ENCODE measurements at places on chromosomes 3 and 15. TPM values are rescaled to one million over a fixed set of nuclear protein-coding genes. Genes with fewer than 3 reads are reported as not detected.
A peak's percentile ranks its signal among the peaks of the same experiment; 100 is the strongest.

GRCh38 chr3:161388855-161389254 lies 17.5 kb upstream of the SPTSSB start:
- no peak for DNase-seq

The GRK7 gene
- total RNA-seq: not detected

The KCNAB1 gene
- not detected for total RNA-seq

DNA sequence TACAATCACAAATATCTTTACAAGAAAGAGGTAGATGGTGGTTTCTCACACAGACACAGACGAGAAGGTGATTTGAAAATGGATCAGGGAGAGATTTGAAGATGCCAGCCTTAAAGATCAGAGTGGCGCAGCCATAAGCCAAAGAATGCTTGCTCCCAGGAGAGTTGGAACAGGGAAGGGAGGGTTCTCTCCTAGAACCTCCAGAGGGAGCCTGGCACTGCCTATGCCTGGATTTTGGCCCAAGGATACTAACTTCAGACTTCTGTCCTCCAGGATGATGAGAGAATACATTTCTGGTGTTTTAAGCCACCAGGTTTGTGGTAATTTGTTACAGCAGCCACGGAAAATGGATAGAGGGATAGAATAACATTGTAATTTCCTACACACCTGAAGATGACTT lies 279.1 kb downstream of the FAM43A start:
- DNase-seq: no peak

DNA sequence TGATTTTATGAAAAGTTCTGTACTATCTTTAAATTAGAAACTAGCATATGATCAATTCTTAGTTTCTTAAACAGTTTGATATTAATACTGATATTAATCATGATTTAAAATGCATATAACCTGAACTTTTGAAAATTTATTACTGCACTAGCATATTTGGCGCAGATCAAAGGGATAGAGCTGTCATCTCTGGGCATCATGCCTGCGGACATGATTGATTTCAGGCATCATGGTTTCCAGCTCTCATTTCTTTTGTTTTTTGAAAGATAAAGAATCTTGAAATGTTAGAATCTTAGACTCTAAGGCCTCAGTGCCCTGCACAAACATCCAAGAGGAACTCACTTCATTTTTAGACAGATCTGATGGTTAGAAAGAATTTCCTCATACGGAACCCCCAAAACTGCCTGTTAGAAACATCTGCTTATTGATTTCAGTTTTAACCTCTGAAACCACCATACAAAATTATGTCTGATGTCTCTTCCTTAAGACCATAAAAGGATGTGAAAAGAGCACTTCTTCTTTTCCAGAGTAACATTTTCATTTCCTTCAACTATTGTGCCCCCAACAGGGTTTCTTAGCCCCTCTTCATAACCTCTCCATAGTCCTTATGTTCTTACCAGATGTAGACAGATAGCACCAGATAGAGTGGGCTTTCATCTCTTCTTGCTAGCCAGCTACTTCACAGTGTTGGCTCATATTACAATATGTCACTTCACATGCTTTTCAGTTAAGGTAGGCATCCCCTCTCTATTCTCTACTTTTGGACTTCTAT lies 110.8 kb downstream of the BBX start:
- no peak for DNase-seq

- DNase-seq: no peak
These were observed 41.2 kb upstream of the BCL2A1 start for GRCh38 chr15:80012060-80012726.

- DNase-seq: no peak
These were observed 73.1 kb downstream of the XXYLT1 start for GRCh38 chr3:195197765-195198425.

The ZNF774 gene
- total RNA-seq: 0.99 TPM

- peak; percentile 39 for DNase-seq
These were observed 174.9 kb downstream of the SMAD6 start for GRCh38 chr15:66876731-66877476.

GRCh38 chr3:31105438-31106077 lies 211.1 kb upstream of the GADL1 start:
- DNase-seq: no peak

DNA sequence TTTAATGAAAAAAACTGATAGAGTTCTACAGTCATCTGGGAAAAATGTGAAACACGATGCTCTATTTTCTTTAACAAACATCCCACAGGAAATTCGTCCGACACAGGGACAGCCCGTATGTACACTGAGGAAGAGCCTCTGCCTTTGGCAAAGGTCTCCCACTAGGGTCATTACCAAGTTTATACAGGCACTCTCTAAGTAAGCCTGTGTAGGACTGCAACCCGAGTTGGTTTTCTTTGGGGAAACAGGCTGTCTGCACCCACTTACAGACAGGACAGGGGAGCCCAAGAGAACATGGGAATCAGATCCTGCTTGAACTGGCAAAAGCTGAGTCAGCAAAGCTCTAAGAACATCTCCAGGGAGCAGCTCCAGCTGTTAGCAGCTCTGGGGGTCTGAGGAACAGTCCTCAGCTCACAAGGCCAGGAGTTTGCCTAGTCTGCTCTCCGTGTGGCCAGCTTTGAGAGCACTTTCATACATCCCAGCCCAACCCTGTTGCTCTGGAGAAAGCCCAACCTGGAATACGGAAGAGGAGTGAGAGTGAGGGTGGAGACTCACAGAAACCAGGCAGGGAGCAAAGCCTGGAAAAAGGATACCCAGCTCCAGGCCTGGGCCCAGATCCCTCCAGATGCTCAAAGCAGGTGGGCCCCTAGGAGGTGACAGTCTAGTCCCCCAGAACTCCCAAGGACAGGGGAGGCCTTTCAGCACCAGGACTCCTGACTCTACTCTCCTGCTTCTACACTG lies 1.9 kb downstream of the TBC1D2B start:
- DNase-seq: no peak

The SLC27A2 gene
- total RNA-seq: 54.7 TPM

The FANCD2OS gene
- total RNA-seq: not detected

DNA sequence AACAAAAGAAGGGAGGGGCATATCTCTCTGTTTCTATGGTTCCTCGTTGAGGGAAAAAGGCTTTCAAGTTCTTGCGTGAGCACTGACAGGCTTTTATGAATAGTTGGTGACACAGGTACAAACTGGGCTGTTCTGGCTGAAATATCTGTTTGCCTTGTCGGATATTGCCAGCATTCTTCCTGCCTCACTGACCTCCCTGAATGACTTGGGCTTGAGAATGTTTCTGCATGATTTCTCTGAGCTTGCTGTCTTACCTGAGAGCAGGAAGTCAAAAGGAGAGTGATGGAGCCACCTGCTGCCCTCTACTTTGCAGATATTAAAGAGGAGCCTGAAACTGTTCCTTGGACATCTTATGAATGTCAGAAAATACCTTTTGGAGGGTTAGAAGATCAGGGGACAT lies 4.8 kb downstream of the GCNT3 start:
- no peak for DNase-seq

The EIF1B gene
- total RNA-seq: 35.4 TPM

GRCh38 chr15:65621638-65622037 lies at the start of gene SLC24A1:
Gene SLC24A1, plus strand, starts transcription at chr15:65621938. Its CDS starts 2,143 bp downstream, at chr15:65624081.
- DNase-seq: no peak

GRCh38 chr3:44468572-44469520 lies 8.6 kb downstream of the ZNF445 start:
- DNase-seq: peak; percentile 7

The CTXN2 gene
- total RNA-seq: not detected

DNA sequence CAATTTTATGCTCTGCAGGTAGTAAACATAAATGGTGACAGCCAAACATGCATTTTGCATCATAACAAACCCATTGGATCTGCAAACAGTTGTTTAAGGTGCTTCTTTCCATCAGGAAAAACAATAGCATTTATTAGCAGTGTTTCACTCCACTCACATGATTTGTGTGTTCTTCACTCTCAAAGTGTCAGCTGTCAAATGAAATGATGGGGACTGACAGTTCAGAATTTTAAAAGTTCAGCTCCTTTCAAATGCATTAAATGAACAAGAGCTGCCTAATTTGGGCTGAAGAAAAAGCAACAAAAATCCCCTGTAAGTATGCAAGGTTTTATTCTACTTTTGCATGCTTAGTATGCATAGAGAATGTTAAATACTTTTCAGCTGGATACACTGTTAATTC lies 145.2 kb upstream of the CDIN1 start:
- no peak for DNase-seq

GRCh38 chr15:67120839-67121643 lies 55.6 kb downstream of the SMAD3 start:
- DNase-seq: peak; percentile 77

- DNase-seq: no peak
These were observed 17.3 kb downstream of the PXK start for GRCh38 chr3:58349792-58350626.

The SPINK8 gene
- not detected for total RNA-seq

The GOLGA6L7 gene
- not detected for total RNA-seq

DNA sequence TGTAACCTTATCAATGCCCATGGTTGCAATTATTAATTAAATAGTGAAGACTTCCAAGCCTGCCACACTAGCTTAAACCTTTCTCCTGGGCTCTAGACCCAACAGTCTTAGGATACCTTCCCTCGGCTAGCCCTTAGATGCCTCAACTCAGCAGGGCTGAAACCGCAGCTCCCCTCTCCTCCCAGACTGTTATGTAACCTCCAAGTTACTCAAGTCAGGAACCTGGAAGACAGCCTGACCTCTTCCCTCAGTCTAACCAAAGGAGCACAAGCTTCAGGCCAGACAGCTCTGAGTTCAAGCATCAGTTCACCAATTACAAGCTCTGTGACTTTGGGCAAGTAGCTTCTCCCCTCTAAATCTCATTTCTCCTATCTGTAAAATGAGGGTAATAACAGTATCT lies 70.5 kb upstream of the HACD2 start:
- DNase-seq: no peak

DNA sequence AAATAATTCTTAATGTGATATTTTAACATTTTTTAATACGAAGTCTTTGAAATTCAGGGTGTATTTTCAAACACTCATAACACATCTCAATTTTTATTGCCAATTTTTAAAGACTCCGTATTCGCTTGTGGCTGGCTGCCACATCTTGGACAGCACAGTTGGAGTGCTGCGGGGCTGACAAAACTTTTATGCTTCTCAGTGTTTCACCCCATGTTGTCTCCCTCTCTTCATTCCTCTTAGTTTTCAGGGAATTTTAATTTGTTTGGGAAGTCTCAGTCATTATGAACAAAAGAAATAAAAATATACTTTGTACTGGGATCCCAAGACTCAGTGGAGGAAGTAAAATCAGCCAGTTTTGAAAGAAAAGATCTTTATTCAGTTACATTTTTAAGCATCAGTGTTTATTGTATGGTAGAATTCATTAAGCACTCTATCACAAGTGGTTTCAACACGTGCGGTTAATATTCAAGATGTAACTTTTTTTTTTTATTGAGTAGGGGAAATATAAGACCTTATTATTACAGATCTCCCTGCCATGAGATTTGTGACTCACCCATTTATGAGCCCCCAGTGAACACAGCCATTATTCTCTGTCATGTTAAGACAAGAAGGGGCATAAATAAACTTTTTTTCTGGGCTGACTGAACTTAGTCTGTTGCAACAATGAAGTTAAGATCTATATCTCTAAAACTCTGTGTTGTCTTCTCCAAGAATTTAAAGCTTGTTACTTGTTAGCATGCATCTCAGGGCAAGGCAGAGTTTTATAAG lies 26.8 kb downstream of the KAT2B start:
- no peak for DNase-seq

- DNase-seq: no peak
These were observed 184.1 kb upstream of the MBNL1 start for GRCh38 chr3:152084441-152085158.

The SNRK gene
- 21.2 TPM for total RNA-seq

DNA sequence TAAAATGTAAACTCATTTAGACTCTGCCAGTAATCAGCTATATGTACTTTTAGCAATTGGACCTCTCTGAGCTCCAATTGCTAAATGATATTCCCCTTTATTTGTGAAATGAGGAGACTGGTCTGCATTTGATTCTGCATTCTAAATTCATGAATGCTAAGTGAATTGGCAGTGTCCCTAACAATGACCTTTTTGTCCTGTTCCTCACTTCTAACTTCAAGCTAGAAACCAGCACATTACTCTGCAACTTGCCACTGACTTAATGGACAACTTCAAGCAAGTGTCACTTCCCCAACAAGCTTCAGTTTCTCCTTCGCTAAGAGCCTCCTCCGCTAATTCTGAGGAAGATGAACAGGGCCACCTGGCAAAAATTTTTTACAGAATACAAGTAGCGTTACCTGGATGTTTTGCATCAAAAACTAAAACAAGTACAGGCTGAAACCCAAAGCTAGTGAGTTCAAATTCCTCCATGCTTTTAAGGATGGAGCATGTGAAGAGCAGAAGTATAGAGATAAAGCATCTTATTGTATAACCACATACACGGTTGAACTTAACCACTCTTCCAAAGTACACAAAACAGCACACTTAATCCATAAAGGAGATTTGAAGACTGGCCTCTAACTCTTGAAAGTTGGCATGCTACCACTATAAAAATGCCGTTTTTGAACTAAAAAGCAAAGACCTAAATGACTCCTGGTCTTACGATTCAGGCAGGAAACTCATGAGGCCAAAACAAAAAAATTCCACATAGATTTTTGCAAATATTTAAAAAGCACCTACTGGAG lies 207.6 kb downstream of the MAGI1 start:
- no peak for DNase-seq

DNA sequence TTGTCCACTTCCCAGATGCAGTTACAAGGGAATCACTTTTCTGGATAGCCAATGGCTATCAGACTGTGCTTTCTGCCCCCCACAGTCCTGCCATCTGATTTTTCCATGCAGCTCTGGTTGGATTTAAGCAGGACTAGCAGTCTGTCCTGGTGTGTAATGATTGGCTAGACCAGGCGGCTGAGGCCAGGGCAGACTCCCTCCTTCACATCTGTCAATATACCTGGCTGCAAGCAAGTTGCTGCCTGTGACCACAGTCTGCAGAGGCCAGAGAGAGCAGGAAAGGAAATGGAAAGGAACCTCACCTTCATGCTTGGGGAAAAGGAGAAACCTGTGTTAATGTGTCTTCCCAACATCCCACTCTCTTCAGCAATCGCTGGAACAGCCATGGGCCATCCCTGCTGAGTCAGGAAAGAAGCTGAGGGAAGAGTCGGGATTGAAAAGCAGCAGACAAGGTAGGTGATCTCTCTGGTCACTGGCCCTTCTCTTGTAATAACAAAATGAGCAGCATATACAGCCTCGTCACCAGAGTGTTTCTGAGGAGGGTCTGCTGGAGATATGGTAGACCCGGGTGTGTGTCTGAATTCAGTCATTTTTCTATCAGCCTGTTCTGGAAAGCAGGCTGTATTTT lies 126.7 kb upstream of the PHLDB2 start:
- no peak for DNase-seq

DNA sequence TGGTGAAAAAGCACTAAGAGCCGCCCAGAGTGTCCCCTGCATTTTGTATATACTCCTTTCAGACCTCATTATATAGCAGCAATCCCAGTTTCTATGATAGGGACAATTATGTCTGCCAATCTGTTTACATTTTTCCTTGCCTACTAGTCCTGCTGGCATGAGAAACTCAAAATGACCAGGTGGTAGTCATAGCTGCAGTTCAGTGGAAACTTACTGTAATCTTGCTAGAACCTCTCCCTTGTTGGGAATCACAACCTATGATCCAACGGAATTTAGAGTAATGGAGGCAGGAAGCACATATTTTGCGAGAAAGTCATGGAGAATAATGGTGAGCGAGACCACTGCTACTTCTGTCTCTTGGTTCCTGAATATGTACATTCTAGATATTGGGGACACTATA lies 28.6 kb upstream of the MINAR1 start:
- DNase-seq: no peak

The AP3B2 gene
- 0.18 TPM for total RNA-seq

- DNase-seq: no peak
These were observed 67.9 kb downstream of the CACNA2D2 start for GRCh38 chr3:50435371-50436113.
